ENCODE measurements at places on chromosomes 5 and 9.
A peak's percentile ranks its signal among the peaks of the same experiment; 100 is the strongest.

DNA sequence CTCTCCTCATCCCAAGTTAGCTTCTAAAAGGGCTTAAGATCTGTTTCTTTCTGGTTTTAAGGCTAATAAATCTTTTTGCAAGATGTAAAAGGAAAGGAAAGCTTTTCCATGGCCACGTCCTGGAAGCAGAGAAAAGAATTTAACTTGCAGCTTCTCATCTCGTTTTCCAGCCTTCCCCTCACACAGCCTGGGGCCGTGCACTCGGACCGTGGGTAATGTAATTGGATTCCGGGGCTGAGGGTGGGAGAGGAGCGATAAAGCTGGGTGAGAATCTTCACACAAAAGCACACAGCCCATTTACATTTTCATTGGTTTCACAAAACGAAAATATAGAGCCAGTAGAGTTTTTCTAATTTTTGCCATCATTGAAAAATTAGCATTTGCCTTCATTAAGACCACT is 91.2 kb downstream of the IRX2 start:
- DNase-seq = no peak

DNA sequence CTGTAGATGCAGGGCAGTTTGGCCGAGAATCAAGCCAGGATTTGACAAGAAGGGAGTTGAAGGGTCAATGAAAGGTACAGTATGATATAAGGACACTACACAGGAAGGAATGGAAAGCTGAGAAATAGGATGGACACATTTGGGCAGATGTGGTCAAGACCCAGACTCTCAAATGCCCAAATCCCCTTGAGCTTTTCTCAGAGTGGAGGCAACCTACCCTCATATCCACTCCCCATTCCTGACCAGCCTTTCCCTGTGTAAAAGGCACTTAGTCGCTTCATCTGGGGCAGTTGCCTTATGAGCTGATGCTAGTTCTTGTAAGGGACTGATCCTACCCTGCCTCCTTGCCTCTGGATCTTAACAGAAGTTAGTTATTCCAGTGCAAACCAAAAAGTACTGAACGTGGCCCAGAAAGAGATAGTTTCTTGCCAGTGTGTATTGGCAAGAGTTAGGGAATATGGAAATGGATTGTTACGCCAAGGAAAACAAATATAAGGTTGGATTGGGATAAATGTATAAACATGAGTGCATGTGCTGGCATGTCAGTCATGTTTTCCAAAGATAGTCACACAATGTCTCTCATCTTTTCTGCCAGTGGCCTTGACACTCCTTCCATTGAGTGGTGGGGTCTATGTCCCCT is 4.1 kb upstream of the MCCC2 start:
- no peak for DNase-seq

- no peak for DNase-seq
Measured at GRCh38 chr5:423626-424261, 19.2 kb upstream of the EXOC3 start.

GRCh38 chr5:73606206-73606753 is 19.7 kb upstream of the ARHGEF28 start:
- DNase-seq = no peak

DNA sequence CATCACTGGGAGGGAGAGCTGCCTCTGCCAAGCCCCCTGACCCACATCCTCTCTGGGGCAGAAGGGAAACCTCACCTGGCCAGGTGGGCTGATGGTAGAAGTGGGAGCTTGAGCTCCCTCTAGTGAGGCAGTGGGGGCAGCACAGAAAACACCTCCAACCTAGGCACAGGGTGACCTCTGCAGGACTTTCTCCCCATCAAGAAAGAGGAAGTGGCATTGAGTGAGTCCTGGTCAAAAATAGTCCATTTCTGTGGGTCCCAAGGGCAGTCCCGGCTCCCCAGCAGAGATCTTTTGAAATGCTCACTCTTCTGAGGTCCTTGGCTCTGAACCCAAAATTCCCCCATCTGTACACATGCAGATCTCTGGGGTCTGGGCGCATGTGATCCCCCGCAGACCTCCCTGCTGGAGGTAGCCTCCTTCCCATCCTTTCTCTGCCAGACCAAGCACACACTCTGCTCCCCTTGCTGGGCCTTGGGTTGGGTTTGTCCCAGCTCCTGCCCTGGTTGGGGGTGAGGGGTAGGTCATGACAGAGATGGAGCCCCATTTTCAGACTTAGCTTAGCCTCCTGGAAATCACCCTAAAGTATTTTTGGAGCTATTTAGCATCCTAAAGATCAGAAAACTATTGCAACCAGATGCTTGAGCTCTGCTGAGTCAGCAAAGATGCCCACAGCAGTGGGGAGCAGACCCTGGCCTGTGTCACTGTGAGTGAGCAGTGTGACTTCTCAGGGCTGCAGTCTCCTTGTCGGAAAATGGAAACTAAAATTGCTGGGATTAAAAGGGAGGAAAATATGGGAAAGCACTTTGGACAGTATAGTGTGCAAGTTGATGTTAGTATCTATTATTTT is 41.6 kb upstream of the LCP2 start:
- peak; percentile 18 for DNase-seq

DNA sequence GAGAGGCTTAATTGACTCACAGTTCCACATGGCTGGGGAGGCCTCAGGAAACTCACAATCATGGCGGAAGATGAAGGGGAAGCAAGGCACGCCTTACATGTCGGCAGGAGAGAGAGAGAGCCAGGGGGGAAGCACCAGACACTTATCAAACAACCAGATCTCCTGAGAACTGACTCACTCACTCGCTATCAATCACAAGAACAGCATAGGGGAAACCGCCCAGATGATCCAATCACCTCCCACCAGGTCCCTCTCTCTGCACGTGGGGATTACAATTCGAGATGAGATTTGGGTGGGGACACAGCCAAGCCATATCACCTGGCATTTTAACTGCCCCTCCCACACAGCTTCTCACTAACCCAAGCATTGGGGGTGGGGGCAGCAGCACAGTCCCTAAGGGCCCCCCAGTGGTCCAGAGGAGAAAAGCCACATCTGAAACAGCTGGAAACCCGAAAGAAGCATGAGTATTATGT is 76.1 kb upstream of the ASS1 start:
- no peak for DNase-seq

GRCh38 chr5:150357326-150358260 is at the start of gene TCOF1:
TCOF1 (plus strand) TSS chr5:150357697; CDS start chr5:150357747, 50 bp downstream.
- DNase-seq = peak; percentile 76

GRCh38 chr9:5040730-5041389 is 55.8 kb downstream of the JAK2 start:
- DNase-seq = no peak

- no peak for DNase-seq
Measured at GRCh38 chr5:173441053-173441628, 112.9 kb upstream of the STC2 start.

DNA sequence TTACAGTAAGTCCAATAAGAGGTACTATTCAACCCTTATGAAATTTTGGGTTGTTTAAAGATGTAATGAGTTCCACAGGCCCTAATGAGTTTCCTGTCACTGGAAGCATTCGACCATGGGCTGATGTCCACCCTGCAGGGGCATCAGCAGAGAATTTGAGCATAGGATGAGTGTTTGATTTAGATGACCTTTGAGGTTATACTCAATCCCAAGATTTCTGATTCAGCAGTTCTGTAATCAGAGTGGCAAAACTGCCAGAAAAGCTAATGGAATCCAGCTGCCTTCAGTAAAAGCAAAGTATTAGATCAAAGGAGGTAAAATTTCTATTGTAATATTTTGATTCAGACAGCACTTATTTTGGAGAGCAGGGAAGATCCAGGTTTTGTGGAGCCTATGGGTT is 68.3 kb downstream of the COX7C start:
- DNase-seq = no peak

- DNase-seq = no peak
Measured at GRCh38 chr5:149837680-149838269, 106.8 kb downstream of the PDE6A start.

DNA sequence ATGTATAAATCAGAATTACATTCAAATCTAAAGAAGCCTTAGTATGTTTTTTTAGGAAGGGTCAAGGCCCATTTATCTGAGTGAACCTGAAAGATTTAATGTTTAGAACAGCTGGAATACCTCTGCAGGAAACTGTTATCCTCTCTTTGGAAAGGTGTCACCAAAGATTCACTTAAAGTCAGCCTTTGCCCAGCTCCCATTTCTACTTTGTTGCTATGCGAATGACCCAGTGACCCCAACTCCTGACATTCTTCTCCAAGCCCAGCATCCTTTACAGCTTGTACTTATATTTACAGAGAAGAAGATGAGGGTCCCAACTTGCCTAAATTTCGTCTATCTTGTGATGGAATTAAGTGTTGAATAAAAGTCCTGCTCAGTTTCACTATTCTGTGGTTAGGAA is 1198.6 kb downstream of the CDH12 start:
- DNase-seq = no peak

- DNase-seq = no peak
Measured at GRCh38 chr5:141646026-141646425, 5.2 kb downstream of the FCHSD1 start.

GRCh38 chr9:112752334-112753125 is 2.0 kb downstream of the SNX30 start:
- DNase-seq = no peak

DNA sequence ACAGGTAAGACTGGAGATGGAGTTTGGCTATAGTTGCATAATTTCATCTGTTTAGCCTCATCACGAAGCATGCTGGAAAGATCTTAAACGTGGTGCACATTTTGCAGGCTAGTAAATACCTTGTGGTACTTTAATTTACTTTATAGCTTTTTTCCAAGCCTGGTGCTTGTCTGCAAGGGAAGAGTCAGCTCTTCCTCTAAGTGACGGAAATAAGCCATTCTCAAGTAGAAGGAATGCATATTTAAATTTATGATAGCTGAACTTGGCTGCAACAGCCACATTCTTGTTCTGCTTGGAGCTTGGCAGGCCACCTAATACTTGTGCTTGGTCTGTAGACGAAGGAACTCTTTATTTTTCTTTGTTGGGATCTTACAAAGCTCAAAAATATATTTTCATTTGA is 188.0 kb upstream of the PIK3R1 start:
- DNase-seq = no peak

DNA sequence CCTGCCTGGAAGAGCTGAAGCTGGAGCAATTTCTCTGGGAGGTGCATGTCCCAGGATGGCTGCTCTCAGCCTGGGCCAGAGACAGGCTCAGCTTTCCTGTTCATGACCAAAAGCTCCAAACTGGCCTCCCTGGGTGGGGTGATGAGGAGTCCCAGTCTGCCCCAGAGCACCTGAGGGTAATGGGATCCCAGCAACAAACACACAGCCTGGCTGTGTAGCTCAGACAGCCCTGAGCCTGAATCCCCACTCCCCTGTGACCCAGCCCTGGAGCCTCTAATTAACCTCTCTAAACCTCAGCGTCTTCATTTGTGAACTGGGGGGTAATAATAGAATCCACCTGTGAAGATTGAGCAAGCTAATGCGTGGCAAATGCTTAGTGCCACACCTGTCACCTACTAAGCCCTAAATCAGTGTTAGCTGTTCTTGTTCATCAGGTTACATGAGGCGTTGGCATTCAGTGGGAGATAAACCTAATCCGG is 67.5 kb downstream of the HSPA4 start:
- no peak for DNase-seq

- DNase-seq = no peak
Measured at GRCh38 chr5:138212828-138213160, 329 bp downstream of the CDC23 start.

DNA sequence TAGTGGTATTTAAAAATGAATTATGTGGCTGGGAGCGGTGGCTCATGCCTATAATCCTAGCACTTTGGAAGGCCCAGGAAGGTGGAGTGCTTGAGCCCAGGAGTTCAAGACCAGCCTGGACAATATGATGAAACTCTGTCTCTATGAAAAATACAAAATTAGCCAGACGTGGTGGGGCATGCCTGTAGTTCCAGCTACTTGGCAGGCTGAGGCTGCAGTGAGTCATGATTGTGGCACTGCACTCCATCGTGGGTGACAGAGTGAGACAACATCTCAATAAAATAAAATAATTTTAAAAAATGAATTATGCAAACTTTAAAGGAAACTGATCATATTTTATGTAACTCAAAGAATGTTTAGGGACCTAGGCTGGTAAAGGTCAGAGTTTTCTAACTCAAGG is 310.8 kb upstream of the DMRT1 start:
- no peak for DNase-seq

- no peak for DNase-seq
Measured at GRCh38 chr5:111628901-111629300, 116.6 kb upstream of the STARD4 start.

DNA sequence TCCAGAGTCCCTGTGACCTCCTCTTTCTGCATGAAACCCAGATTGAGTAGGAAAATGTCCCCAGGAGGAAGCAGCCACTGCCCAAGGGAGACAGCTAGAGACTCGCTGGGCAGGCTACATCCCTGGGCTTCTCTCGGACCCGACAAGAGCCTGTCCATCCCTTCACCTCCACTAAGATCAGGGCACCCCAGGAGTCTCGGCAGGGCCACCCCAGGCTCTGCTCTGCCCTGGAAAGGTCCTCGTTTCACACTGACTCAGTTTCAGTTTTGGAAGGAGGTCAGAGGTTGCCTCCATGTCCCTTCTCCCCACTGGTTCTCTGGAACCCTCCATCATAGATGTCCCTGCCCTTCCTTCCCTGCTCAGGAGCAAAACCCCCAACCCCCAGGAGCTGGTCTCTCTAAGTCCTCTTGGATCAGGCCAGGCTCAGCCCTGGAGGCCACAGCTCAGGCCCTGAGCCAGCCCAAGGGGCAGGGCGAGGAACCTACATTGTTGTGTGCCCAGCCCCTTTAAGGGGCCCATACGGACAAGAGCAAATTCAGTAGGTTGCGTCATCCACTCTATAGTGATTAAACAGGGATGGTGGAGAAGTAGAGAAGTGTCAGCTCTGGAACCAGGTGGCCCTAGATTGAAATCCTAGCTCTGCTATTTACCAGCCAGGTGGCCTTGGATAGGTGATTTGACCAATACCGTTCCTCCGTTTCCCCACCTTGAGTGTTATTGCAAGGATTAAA is 37.4 kb downstream of the C9orf50 start:
- no peak for DNase-seq

Measured in Panc1 (cell line).